ENCODE measurements at places on chromosomes 3 and 15.

DNA sequence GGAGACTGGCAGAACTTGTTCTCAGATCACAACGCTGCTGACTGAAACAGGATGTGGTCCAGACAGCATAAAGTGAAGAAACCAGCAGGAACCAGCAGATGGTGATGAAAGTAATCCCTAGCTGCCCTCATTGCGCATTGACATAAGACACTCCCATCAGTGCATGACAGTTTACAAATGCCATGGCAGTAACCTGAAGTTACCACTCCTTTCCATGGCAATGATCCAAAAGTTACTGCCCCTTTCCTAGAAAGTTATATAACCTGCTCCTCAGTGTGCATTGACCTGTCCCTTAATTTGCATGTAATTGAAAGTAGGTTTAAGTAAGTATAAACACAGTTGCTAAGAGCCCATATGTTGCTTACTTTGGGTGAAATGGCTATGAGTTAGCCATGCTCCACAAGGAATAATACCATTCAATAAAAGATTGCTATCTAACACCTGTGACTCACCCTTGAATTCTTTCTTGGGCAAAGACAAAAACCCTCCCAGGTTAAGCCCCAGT lies 149.1 kb upstream of the CD96 start:
- DNase-seq, result peak; percentile 61

GRCh38 chr3:124751501-124751900 lies 21.2 kb downstream of the UMPS start:
- no peak for DNase-seq

DNA sequence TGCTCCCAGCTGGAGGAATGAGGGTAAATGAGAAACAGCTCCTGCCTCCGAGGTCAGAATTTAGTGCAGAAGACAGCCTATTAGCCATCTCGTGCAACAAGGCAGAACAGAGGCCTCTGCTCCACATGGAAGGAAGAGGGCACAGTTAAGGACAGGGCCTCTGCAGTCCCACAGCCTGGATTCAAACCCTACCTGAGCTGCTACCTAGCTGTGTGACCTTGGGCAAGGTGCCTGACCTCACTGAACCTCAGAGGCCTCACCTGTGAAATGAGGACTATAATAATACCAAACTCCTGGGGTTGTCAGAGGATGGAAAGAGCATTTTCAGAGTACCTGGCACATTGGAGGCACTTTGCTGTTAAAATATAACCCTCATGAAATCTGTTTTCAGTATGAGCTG lies 285.7 kb upstream of the CTNNB1 start:
- DNase-seq, result no peak

DNA sequence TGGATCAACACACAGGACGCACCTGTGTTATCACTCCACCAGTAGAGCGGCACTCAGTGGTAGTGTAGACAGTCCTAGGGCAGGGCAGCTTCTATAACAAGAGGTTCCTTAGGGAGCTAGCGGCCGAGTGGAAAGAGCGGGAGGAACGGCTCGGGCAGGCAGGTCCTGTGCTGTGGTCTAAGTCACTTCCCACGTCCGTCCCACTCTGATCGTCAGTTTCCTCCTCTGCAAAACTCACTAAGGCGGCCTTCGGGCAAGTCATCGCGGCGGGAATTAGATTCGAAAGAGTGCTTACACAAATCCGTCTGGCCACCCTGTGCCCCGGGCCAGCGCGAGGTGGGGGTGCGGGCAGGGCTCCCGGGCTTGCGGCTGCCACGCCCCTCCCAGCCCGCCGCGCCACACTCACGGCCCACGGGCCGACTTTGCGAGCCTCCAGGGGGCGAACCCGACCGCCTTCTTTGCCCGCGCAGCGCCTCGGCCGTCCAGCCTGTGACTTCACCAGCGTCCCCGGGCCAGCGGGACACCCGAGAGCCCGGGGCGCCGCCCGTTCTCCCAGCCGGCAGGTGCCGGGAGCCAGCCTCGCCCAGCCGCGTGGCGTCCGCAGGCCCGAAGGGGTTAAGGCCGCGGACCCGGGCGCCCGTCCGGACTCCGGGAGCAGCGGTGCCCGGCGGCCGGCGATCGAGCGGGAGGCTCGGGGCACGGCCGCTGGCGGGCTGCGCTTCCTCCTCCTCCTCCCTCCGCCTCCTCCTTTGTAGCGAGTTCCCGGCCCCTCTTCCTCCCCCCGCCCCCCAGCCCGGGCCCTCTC lies 416 bp upstream of the CORO2B start:
- DNase-seq, result no peak

DNA sequence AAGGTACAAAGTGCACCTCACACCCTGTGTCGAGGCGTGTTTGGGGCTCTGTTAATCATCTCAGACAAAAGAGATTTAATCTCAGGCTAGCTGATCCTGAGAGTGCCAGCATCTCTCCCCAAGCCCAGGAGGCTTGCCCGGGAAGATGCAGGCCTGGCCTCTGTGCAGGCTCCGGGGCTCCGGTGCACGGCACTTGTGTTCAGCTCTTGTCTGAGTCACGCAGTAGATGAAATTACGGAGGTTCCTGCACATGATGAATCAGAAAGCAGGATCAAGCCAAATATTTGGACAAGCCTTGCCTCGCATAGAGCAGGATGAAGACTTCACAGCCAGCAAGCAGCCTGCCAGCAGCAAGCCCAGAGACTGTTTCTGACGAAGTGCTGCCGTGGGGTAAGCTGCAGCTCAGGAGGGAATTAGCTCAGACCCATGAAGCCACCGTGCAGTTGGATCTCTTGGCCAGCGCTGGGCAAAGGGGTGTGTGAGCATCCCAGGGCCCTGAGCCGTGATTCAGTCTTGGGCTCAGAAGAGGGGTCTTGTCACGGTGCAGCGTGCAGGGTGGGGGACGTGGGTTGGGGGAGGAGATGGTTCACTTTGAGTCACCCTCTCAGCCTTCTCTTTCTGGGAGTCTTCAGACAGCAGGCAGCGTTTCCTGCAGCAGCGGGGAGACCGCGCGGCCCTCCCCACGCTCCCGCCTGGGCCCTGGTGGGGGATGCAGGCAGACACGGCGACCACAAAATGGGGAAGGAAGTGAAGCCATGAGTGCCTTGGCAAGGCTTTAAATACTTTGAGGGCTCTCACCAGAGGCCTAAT lies 89.2 kb upstream of the MEF2A start:
- DNase-seq, result peak; percentile 15

DNA sequence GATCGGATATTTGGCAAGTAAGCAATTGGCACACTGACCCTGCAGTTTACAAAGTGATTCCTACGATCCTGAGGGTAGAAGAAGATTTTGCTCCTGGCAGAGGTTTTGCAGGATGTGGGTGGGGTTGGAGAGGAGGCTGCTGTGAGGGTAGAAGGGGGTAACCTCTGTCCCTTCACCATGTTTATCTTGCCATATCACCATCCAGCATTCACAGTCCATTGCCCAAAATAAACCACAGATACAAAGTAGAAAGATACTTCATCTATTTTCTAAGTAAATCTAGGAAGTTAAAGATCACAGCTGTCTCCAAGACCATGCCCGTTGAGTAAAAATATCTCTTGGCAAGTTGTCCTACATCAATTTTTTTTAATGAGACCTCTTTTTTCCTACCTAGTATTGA lies 51.6 kb downstream of the LIPC start:
- DNase-seq, result no peak

GRCh38 chr15:86849136-86849535 lies 769.5 kb downstream of the AGBL1 start:
- no peak for DNase-seq

DNA sequence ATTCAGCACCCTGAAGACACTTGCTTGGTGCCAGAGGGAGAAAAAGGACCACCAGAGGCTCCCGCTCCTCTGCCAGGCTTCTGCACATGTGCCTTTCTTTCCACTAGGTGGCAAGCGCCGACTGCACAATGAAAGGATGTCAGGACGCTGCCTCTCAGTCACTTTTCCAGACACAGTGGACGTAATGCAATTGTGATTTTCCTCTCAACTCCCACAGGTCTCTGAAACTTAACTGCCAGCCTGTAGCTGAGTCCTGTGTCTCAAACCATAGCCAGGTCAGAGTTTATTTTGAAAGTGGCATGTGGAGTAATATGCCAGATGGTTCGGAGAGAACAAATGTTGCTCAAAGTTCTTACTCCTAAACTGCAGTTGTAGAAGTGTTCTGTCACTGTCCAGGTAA lies 162.9 kb downstream of the ITPR1 start:
- DNase-seq, result no peak

- DNase-seq, result no peak
Measured at GRCh38 chr15:57251941-57252340, 124.4 kb upstream of the CGNL1 start.

- no peak for DNase-seq
Measured at GRCh38 chr3:65924762-65925161, 114.0 kb downstream of the MAGI1 start.

GRCh38 chr3:141020143-141020830 lies 30.9 kb upstream of the SPSB4 start:
- DNase-seq, result no peak

GRCh38 chr3:64163755-64164148 lies 61.5 kb downstream of the PRICKLE2 start:
- DNase-seq, result no peak

- no peak for DNase-seq
Measured at GRCh38 chr3:186166036-186166435, 57.1 kb upstream of the ETV5 start.

GRCh38 chr3:52555056-52555455 lies 18.7 kb downstream of the UQCC5 start:
- DNase-seq, result no peak

- DNase-seq, result no peak
Measured at GRCh38 chr15:66306381-66306780, 13.0 kb downstream of the DIS3L start.

GRCh38 chr3:83514130-83514914 lies 1444.5 kb upstream of the CADM2 start:
- no peak for DNase-seq

GRCh38 chr3:52247409-52248164 lies 2.0 kb downstream of the PPM1M start:
- no peak for DNase-seq

DNA sequence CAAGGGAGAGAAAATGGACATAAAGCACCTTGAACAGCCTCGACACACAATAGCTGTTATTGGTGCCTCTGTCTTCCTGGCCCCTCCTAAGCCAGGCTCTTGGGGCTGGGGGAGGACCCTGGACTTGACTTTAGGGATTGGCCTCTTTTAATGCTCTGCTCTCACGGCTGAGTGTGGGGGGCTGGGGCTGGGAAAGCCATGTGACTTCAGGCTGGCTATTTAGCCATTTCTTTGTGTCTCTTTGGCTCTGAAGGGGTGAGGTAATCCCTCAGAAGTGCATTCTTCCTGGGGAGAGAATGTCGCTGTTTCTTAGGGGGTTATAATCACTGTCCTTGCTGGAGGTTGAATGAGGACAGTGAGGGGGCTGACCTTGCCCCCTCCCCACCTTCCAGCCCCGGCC lies 26.2 kb downstream of the MAGEF1 start:
- DNase-seq, result no peak

DNA sequence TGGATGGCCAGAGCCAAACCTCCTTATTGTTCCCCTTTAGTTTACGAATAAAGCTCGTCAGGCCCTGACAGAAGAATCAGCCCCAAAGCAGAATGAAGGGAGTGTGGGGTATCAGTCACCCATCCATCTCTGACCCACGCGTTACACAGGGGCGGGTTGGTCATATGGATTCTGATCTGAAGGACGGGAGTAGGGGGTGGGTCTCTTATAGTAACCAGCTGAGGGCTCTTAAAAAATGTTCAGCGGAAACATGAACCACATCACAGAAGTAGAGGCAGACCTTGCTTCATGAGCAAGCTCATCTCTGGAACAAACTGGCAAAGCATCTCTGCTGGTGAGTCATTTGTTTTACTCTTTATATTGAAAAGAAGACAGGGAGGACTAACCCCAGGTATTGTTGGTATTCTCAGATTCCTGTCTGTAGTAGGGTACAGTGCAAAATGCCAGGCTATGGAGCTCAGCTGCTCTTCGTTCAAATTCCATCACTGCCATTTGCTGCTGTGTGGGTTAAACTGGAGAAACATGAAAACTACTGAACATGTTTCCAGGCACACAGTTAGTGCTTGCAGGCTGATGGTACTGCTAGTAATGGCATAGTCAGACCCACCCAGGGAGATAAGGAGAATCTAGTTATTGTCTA lies at the start of gene CXCR6:
Gene CXCR6, plus strand, starts transcription at position 258 of the 640 bp plus-strand sequence. CDS start 3,018 bp downstream, outside the sequence.
- peak; percentile 77 for DNase-seq

GRCh38 chr3:155190691-155191090 lies 102.8 kb downstream of the STRIT1 start:
- no peak for DNase-seq

GRCh38 chr15:43930556-43930955 lies 103.8 kb downstream of the WDR76 start:
- no peak for DNase-seq

GRCh38 chr3:186432189-186432588 lies 70.2 kb upstream of the DGKG start:
- no peak for DNase-seq

DNA sequence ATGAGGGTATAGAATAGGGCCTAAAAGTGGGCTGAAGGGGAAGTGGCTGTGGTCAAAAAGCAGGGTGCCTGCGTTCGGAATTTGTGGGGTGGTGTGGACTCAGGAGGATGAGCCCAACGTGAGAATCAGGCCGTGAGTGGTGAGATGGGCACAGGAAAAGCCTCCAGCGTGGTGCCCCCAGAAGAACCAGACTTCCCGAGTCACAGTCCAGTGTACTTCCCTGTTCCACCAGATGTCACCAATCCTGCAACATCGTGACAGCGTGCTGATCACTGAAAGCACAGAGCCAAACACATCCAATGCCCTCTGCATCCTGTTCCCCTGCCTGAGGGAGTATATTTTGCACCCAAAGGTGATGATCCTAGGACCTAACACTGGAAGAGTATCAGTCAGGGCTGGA lies 20.8 kb upstream of the ACAN start:
- no peak for DNase-seq

GRCh38 chr15:71452893-71453292 lies 337.6 kb downstream of the THSD4 start:
- DNase-seq, result no peak

GRCh38 chr15:50880651-50881114 lies 27.8 kb upstream of the AP4E1 start:
- DNase-seq, result no peak

DNA sequence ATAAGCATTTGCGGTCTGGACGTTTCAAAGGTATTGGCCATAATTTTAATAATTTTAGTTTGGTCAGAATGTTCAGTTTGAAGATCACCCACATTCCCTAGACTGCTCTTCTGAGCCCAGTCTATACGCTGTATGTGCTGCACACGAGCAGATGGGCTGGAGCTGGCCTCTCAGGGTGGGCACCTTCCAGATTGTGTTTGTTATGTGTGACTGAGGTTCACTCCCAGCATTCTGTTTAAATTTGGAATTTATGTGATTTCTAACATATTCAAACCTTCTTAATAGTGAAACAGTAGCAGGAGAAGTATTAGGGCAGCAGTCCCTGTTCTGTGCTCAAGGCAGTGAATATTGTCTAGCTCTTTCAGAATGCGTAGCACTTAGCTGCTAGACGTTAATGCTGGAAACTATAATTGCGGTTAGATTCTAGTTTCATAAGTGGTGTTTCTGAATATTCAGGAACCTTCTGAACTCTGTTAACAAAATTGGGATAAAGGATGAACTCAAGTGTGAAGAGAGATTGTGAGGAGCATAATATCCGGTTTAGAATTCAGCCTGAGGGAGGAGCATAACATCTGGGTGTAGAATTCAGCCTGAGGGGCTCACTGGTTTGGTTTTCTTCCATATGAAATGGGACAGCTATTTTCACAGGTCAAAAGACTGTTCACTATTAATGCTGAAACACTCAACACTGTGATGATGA lies 68.6 kb upstream of the RPL35A start:
- no peak for DNase-seq

- DNase-seq, result no peak
Measured at GRCh38 chr15:87746333-87746732, 510.2 kb downstream of the NTRK3 start.
